Omental fat pad (tissue), 4 donors: ENCODE measurements at places on chromosomes 3 and 15. TPM values are rescaled to one million over a fixed set of nuclear protein-coding genes. Genes with fewer than 3 reads are reported as not detected.

Gene CADPS
- 4.4 TPM for total RNA-seq

Gene NLGN1
- 17.0 TPM for total RNA-seq

Gene NRG4
- 1.1 TPM for total RNA-seq

DNA sequence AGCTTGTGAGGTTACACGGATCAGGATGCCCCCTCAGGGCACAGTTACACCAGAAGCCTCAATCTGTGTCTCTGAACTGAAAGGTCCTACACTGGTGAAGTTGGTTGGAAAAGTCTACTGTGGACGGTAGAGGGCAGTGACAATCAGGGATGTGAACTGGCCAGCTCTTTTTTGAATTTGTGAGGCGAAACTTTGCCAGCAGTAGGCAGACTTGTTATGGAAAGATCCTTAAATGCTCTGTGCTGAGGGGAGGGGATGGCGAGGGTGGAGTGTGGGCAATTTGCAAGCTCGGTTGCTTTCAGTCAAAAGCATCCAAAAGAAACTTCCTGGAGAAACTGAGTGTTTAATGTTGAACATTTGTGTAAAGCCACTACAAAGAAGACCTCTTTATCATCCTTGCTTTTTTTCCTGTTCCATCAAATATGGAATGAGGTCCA lies 127.4 kb upstream of the ABHD17C start:
- no peak for DNase-seq

GRCh38 chr3:60609446-60609845 lies 641.8 kb downstream of the FHIT start:
- DNase-seq, result no peak

- DNase-seq, result no peak
Measured at GRCh38 chr15:56812221-56812620, 78.9 kb upstream of the ZNF280D start.
